Activated naive CD4-positive, alpha-beta T cell treated with anti-CD3 and anti-CD28 coated beads, Interleukin-2, amount 10 ng/mL, durations not matched to agents 7 days and 5 days (primary cell): ENCODE measurements at places on chromosomes 4 and X.

DNA sequence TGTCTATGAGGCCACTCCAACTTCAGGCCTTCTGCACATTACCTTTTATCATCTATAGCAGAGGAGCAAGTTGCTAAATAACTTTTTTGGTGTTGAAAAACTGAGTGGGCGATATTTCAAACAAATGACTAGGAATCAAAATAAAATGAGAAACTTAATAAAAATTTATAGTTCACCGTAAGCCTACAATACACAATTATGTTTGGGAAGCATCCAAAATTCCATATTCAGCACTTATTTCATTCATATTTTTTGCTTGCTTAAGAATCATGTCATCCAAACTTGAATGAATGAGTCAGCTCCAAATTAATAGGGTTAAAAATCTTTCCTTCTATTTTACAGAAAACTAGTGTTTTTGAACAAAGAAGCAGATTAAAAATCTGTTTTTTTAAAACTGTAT lies 119.1 kb downstream of the SH3RF1 start:
- DNase-seq: no peak

- DNase-seq: no peak
Measured at GRCh38 chrX:118862091-118862490, 38.5 kb downstream of the ZCCHC12 start.

- no peak for DNase-seq
Measured at GRCh38 chrX:70134116-70134477, 850 bp downstream of the IGBP1 start.

GRCh38 chr4:1683736-1684505 lies at the start of gene FAM53A:
Gene FAM53A, minus strand, starts transcription at chr4:1684313. Its CDS starts 15,572 bp downstream, at chr4:1668741.
- DNase-seq: no peak
